ENCODE measurements at places on chromosomes 7 and 10.

DNA sequence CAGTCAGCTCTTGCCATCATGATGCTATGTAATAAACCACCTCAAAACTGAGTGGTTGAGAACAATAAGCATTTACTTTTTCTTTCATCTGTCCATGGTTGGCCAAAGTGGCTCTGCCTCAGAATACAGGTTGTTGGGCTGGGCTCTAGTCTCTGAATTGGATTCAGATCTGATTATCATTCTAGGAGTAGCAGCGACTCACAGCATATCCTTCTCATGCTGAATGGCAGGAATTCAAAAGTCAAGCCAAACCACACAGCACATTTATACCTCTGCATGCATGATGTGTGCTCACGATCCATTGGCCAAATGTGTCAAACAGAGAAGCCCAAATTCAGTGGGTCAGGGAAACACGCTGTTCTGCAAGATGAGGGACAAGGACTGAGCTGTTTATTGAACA is 13.6 kb upstream of the GALNT11 start:
- no peak for DNase-seq

DNA sequence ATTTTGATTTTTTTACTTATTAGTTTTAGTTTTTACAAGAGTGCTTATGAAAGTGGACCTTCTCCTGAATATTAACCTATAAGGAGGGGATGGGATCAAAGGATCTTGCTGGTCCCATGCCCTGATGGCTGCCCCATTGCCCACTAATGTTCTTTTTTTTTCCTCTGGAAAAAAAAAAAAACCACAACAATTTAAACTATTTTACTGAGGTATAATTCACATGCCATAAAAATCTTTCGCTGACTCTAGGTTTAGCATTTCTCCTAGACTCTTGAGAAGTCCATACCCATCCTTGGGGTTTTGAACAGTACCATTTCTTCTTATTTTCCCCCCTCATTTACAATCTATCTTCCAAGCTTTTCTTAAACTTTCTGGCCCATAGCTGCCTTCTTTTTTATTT is 481.8 kb downstream of the TFEC start:
- DNase-seq: no peak

DNA sequence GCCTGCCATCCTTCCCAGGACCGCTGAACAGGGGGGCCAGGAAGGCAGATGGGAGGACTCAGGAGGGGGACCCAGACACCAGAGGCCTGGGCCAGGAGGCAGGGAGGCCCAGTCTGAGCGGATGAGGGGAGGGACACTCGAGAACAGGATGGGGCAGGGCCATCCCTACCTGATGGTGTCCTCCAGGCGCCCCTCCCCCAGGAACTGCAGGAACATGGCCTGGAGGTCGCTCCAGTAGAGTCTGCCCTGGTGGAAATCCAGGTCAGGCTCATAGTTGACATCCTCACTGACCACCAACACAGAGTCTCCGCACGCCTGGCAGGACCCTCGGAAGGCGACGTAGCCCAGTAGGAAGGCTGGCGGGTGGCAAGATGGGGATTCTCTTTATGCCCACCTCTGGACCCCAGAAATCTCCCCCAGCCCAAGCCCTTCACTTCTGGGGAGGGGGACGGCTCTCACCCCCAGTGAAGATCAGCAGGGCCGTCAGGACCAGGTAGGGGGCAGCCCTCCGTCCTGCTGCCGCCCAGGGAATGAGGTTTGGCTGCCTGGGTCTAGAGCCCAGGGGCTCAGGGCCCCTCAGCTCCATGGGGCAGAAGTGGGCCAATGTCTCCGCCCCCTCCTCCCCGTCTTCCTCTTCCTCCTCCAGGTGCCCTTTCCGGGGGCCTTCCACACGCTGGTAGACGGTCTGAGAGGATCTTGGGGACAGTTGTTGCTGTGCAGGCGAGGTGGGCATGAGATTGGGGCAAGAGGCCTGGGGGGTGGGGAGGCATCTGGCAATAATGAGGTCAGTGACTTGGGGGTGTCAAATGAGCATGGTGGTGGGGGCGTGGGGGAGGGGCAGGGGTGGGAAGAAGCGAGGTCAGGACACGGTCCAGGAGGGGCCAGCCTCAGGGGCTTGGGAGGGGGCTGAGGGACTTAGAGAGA is 573 bp downstream of the TFR2 start:
- no peak for DNase-seq

- no peak for DNase-seq
Observed at GRCh38 chr7:29145553-29146056, 732 bp downstream of the CPVL start.

- no peak for DNase-seq
Observed at GRCh38 chr10:19290770-19291169, 242.2 kb downstream of the MALRD1 start.

DNA sequence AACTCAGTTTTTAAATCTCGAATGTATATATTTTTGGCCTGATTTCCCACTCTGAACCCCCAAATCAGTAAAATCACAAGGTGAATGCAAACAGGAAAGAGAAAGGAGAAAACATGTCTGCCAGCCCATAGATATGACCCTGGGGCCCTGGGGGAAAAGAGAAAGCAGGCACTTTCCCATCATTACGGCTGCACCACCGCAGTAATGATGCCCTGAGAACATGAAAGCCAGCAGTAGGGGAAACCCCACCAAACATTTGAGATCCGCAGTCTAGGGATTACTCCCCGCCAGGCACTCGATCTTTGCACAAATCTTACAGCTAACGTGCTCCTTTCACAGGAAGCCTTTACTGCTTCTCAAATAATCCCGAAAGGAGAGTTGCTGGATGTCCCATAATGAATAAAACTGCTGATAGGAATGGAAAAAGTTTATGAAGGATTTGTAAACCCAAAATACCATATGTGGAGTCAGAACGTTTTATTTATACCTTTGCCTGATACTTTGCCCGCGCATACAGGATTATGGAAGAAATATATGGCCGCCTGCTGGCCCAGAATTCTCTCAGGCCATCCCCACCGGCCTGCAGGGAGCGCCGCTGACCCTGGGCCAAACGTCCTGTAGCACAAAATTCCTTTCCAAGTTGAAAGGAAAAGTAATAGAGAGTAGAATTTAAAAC is 180.0 kb upstream of the INHBA start:
- peak; percentile 9 for DNase-seq
